Stimulated activated CD8-positive, alpha-beta memory T cell treated with anti-CD3 and anti-CD28 coated beads, Interleukin-7, amount 100 ng/mL, for 1 hour (primary cell): ENCODE measurements at places on chromosomes 7 and 10.
A peak's percentile ranks its signal among the peaks of the same experiment; 100 is the strongest.

GRCh38 chr7:43782768-43783555 lies 24.5 kb downstream of the BLVRA start:
- no peak for DNase-seq

GRCh38 chr7:24290004-24290641 lies 6.1 kb downstream of the NPY start:
- no peak for DNase-seq

GRCh38 chr7:146129296-146129695 lies 12.7 kb downstream of the CNTNAP2 start:
- no peak for DNase-seq

DNA sequence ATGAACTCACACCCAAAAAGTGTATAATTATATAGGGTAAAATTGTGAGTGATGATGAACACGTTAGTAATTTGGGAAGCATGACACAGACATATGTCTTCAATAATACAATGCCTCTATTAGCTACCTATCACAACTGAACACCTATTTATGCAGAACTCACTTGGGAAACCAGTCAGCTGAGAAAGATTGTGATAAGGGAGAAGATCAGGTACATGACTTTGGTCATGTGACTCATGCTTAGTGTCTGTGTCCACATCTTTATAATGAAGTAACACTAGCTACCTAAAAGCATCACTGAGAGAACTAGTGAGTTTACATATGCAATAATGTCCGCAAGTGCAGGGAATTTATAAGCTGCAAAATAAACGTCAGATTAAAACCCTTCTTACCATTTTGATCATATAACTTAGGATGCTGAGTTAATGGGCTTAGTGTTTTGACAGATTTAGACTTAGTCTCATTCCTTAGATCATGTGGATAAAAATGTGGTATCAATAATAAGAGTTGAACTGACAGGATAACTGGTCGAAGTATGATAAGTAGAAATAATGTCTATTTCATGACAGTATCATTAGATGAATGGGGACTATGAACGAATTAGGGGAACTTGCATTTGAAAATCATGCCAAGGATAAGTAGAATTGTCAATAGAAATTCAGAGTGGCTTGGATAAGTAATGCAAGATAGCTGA lies 11.6 kb downstream of the VWDE start:
- no peak for DNase-seq

DNA sequence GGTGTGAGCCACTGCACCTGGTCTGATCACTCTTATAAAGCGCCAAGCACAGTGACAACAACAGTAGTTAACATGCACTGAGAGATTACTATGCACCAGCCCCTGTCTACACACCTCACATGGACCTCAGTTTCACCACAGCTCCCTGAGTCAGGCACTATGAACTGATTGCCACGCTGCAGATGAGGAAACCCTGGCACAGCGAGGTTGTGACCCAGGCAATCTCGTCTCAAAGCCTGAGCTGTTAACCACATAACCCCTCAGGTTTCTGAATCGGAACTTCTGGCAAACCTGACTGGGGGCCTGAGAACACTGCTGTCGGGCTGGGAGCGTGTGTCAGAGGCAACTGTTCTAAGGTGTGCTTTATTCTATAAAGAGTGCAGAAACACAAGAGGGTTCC lies 150.8 kb downstream of the RNF216 start:
- DNase-seq = peak; percentile 12

DNA sequence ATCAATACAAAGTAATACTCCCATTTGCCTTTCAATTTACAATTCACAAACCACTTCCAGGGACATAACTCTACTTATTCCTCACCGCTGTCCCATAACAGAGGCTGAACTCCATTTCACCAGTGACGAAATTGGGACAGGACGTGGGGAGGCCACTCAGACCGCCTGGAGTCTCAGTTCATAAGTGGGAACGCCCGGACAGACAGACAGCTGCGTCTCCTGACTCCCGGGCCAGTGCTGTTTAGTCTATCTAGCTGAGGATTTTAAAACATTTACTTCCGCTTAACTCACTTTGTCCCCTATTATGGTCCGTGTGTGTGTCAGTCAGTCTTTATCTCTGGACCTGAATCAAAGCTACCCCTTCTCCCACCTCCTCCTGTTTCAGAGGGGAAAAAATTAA lies 67.4 kb upstream of the ZNF438 start:
- DNase-seq = no peak

- no peak for DNase-seq
Measured at GRCh38 chr7:45421806-45422205, 152.4 kb upstream of the ADCY1 start.

- no peak for DNase-seq
Measured at GRCh38 chr7:140281960-140282359, 105.2 kb upstream of the KDM7A start.

DNA sequence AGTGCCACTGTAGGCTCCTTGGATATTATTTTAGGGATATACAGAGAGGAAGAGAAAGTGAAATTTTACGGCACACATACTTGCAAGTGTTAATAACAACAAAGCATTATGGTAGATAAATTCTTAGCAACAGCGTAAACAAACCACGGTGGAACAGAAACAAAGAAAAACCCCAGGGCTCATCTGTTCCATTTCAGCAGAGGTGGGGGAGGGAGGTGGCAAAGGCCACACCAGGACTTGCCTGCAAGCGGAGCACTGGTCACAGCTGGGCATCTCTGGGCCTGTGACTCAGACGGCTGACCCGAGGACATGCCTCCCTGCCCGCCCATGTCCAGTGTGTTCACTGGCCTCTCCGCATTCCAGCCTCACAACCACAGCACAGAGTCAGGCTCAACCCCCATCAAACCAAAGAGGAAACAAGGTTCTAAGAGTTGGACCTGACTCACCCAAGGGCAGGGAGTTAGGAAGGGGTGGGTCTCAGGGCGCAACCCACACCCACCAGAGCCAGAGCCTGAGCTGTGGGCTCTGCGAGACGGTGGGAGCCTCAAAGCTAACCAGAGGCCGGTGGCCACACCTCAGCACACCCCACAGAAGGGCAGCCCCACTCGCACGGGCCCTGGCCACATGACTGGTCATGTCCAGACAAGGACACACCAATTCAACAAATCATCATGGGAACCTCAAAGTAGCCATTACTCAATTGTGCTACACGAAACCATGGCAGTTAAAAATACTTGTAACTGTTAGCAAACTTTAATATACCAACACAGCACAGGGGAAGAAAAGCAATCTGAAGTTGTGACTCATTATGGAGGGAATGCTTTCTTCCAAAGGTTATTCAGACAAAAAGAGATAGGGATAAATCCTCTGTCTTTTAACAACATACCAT lies 10.7 kb downstream of the ESYT2 start:
- no peak for DNase-seq

DNA sequence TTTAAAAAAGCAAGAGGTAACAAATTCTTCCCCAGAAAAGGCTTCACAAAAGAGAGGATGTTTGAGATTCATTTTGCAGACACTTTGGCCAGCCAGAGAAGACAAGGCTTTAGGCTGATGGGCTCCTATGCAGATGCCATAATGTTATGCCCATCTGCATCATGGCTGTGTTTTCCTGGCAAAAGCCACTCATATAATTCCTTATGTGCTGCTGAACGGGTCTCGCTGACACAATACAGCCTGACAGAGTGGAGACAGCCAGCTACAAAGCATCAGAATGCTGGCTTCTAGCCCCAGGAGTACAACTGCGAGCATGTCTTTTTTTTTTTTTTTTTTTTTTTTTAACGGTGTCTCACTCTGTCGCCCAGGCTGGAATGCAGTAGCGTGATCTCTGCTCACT lies 1157.4 kb upstream of the AUTS2 start:
- DNase-seq = no peak

GRCh38 chr7:8783229-8783628 lies 349.8 kb downstream of the NXPH1 start:
- DNase-seq = no peak

- DNase-seq = no peak
Measured at GRCh38 chr7:140322759-140323158, 75.6 kb downstream of the SLC37A3 start.

GRCh38 chr7:41880107-41880506 lies 177.2 kb upstream of the INHBA start:
- no peak for DNase-seq

DNA sequence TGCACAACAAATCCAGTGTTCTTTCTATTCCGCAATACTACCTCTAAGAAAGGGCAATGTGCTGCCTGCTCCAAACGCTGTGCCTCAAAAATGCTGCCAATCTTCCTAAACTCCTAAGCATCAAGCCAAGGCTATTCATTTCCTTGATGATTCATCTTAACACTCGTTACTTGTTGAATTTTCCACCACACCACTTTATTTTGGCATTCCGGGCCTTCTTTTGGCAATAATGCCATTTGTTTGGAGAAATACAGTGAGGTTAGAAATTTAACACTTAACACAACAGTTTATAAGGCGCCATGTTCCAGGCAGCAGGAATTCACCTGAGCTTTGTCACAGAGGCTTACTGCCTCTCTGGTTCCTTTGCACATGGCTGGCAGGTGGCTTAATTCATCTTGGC lies 82.6 kb upstream of the ABCB5 start:
- no peak for DNase-seq

GRCh38 chr10:124676416-124677062 lies 67.6 kb downstream of the FAM53B start:
- no peak for DNase-seq

DNA sequence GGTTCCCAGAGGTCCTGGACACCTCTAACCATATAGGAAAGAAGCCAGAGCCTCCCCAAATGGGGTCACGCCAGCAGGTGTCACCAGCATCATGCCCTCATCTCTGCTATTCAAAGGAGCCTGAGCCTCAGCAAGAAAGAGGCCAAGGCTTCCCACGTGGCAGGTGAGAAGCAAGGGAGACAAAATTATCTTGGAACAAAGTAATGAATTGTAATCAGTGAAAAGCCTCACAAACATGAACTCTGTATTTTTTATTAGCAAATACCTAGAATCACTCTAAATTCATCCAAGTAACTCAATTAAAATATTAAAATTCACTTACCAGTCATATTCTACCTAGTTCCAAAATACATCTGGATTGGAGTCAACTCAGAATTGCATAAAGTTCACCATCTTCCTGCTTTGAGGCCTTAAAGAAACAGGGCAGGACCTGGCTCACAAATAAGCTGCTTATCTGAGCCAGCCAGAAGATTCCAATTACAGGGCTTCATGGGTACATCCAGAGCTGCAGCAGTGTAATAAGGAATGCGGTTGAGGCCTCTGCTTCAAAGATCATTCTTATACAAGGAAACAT lies 68.7 kb downstream of the SGMS1 start:
- DNase-seq = no peak

DNA sequence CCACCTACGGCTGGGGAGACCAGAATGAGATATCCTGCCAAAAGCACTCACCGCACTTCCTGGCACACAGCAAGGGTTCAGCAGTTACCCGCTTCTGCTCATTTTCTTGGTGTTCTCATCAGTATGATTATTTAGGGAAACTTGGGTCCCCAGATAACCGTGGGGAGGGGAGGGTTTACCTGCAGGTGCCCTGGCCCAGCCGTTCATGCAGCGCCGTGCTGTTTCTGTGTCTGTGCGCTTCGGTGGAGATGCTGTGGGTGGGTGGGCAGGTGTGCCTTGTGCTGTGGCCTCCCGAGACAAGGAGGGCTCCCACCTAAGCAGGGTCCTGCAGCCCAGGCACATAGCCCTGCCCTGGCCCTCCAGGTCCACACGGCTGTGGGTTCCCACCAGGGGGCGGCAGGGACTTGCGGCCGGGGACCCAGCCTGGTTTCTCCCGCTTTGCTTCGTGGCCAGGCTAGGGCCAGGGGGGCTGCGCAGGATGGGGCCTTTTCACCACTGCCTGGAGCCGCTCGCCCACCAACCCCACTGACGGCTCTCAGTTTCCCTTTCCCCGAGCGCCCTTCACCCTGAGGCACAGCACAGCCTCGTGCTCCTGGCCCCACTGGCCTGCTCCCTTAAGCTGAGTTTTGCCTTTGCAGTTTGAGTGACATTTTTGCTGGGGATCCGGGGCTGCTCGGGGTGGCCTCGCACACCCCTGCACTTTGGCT lies 78.5 kb downstream of the LHPP start:
- DNase-seq = peak; percentile 50

GRCh38 chr10:92829042-92829785 lies 19.1 kb upstream of the EXOC6 start:
- DNase-seq = no peak

- no peak for DNase-seq
Measured at GRCh38 chr7:57308631-57309408, 141.2 kb upstream of the ZNF716 start.

GRCh38 chr10:122186816-122187810 lies 84.0 kb upstream of the BTBD16 start:
- no peak for DNase-seq

DNA sequence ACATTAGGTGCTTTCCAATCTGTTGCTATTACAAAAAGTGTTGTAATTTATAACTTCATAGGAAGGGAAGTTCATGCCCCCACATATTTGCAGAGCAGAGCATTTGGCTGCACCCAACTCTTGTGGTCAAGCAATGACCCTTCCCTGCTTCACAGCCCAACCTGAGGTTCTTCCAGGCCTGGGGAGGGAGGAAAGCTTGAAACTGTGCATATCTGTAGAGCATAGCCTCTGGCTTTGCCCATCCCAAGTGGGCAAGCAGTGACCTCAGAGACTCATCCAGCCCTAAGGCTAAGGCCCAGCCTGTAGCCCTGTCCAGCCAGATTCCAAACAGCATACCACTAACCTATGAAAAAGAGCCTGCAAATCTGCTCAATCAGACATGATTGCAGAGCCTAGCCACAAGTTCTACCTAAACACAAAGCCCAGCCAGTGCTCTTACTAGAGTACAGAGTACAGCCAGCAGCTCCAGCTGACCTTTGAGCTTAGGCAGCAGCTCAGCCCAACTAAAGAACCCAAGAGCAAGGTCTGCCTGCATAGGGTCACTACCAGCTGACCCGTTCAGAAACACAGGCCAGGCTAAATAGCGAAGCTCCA lies 14.4 kb upstream of the GSTK1 start:
- no peak for DNase-seq

GRCh38 chr10:77647543-77648293 lies 10.1 kb upstream of the KCNMA1 start:
- no peak for DNase-seq

DNA sequence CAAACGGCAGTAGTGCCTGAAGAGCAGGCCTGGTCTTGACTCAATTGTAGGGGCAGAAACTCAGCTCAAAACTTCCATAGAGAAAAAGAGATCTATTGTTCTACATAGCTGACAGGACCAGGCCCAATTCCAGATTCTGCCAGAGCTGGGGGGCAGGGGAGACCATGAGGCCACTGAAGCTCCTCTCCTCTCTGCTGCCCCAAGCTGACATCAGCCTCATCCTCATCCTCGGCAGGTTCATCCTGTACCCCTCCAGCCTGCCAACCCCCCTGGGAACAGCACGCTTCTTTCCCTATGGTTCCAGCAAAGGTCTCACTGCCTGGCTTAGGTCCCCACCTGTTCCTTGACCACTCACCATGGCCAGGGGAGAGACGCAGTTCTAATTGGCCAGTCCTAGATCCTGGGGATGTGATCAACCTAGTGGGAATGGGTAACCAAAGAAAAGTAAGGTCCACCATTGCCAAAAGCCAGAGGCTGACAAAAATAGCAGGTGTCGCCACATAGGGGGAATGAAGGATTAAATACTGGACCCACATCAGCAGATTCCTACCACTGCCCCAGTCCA lies 42.9 kb downstream of the CCDC3 start:
- no peak for DNase-seq
